ENCODE measurements at places on chromosomes 16 and 17.

DNA sequence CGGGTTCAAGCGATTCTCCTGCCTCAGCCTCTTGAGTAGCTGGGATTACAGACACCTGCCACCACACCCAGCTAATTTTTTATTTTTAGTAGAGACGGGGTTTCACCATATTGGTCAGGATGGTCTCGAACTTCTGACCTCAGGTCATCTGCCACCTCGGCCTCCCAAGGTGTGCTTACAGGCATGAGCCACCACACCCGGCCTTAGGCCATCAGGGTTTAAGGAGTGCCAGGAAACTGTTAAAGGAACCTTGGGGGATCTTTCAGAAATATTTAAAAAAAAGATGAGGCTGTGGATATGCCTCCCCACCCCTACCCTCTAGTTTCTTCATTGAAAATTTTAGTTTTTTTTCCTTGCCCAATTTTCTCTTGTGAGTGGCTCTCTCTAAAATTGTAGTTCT lies 31.4 kb upstream of the UBE2G1 start:
- no peak for DNase-seq

- DNase-seq, result no peak
Measured at GRCh38 chr17:12859520-12859919, 70.2 kb downstream of the ARHGAP44 start.

GRCh38 chr17:57107498-57108101 lies 22.6 kb downstream of the AKAP1 start:
- DNase-seq, result no peak

- DNase-seq, result no peak
Measured at GRCh38 chr16:28188085-28188916, 23.5 kb downstream of the XPO6 start.

DNA sequence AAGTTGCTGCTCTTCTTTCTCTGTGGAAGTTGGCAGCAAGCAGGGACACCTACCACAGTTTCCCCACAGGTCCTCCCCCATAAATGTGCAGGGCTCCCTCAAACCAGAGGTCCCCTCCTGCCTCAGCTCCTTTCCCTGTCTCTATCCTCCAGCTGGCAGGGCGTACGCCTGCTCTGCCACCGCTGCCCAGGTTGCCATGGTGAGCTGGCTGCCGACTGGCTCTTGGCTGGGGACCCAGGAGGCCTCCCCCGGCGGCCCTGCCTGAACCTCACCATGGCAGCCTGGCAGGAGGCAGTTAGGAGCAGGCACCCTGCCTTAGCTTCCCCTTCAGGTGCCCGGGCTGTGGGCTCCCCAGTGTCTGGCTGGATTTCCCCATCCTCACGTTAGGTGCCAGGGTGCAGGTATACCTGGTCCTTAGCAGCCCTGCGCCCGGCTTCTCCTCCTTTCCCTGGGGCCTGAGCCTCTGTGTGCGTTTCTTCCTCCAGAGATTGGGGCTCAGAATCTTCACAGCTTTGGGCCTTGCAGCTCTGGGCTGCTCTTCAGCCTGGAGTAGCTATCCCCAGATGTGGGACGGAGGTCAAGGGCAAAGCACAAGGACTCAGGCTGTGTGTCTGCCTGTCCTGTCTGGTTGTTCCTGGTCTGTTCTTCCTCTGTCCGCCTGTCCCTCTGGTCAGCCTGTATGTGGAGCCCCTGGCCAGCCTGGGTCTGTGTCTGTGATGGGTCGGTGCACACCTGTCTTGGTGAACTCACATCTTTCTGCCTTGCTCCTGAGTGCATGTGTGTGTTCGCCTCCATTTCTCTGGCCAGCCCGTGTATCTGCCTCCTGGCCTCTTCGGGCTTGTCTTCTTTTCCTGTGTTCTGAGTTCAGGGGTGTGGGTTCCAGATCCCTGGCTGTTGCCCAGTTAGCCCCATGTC lies 15.7 kb downstream of the GJD3 start:
- no peak for DNase-seq

DNA sequence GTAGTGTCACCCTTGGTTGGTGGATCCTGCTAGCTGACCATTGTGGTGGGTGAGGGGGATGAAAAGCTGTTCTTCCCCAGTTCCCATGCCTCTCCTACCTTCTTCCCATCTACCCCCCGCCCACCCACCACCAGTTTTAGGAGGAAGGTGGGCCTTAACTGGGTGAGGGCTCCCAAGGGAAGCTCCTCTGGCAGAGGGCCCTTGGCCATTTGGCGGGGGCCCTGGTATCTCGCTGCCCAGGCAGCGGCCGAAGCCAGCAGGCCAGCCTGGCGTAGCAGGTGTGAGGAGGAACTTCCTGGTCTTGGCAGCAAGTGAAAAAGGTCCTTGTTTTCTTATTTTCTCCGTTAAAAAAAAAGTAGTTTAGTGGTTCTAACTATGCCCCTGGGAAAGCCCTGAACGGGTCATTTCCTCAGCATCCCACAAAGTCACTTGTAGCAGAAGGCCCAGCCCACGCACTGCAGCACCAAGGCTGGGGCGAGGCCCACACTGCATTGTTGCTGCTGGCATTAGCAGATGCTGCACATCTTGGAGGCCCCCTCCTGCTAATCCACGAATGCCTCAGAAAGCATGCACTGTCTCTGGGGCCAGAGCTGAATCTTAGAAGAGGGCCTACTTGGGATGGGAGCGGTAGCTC lies 72.5 kb downstream of the MPRIP start:
- DNase-seq, result no peak

GRCh38 chr16:85970738-85971137 lies 71.8 kb downstream of the IRF8 start:
- no peak for DNase-seq

DNA sequence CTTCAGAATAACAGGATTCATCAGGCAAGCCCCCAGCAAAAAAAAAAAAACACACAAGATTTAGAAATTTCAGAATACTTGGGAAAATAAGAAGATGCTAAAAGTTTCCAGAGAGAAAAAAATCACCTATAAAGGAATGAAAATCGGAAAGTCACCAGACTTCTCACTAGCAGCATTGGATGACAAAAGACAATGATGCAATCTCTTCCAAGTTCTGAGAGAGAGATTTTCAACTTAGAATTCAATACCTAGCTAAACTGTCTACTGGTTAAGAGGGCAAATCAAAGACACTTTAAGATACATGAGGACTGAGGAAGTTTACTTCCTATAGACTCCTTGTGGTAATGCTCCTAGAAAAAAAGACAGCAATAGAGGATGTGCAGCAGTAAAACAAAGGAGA lies 23.9 kb upstream of the TNS4 start:
- DNase-seq, result no peak

- DNase-seq, result no peak
Measured at GRCh38 chr16:15880434-15881308, 7.7 kb downstream of the CEP20 start.

DNA sequence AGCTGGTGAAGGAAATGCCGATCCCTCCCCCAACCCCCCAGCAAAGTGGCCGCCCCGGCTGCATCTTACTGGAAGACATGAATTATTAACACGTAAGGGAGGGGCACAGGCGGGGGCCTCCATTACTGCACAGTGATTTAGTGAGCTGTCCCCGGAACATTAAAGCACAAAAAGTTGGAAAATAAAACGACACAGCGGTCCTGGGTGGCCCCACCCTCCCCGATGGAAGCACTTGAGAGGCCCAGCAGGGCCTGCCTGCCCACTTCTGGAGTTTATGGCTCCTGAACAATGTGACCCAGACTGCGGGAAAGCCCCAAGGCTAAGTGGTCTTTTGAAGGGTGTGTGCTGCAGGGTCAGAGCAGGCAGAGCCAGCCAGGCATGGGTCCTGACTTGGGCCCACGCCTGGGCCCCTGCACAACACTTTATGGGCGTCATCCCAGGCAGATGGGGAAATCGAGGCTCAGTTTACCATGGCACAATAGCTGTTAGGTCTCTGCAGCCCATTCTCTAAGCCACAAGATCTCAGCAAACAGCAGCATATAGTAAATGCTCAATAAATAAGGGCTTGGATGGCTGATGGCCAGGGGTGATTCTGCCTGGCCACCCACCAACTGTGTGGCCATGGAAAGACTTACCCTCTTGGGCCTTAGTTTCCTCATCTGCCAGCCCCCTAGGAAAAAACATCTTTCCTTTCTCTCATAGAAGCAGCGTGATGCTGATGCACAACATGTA lies 22.8 kb downstream of the CCDC102A start:
- no peak for DNase-seq

- DNase-seq, result no peak
Measured at GRCh38 chr17:30379303-30379902, 676 bp downstream of the CPD start.

- DNase-seq, result no peak
Measured at GRCh38 chr17:52294301-52294700, 135.8 kb upstream of the CA10 start.

DNA sequence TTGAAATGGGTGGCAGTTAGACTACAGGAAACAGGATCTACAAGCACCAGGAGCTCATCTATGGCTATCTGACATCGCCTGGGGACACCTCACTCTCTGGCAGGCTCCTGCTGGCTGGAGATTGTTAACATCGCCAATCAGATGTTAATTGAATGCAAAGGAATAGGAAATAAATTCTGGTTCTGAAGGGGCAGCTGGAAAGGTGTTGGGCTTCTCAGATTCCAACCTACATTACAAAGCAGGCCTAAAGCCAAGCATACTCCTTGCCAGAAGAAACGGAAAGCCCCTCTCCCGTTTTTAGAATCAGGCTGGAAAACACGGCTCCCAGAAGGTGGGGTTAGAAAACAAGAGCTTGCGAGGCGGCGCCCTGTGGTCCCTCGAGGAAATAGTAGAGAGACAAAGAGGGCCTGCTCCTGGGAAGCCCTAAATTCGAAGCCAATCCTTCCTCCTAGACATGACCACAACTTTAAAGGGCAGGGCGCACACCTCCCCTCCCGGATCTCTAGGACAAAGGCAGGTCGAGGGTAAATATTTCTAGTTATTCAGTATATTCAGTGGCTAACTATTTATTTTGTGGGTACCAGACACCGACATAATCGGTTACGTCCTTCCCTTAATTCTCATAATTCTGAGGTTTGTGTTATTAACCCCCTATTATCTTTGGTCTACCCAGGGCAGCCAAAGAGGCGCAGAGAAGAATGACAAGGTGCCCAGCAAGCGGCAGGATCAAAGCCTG lies 763 bp upstream of the TOM1L1 start:
- no peak for DNase-seq

- DNase-seq, result peak; percentile 13
Measured at GRCh38 chr16:74107795-74108610, 188.6 kb upstream of the PSMD7 start.

GRCh38 chr16:67486805-67487204 lies 3.5 kb upstream of the AGRP start:
- no peak for DNase-seq

GRCh38 chr16:24917891-24918290 lies 72.1 kb downstream of the SLC5A11 start:
- no peak for DNase-seq

- no peak for DNase-seq
Measured at GRCh38 chr17:36459601-36460000, 26.9 kb upstream of the ZNHIT3 start.

- DNase-seq, result no peak
Measured at GRCh38 chr17:66326476-66327047, 24.1 kb downstream of the PRKCA start.

GRCh38 chr16:75262104-75262799 lies 10.8 kb upstream of the BCAR1 start:
- no peak for DNase-seq

DNA sequence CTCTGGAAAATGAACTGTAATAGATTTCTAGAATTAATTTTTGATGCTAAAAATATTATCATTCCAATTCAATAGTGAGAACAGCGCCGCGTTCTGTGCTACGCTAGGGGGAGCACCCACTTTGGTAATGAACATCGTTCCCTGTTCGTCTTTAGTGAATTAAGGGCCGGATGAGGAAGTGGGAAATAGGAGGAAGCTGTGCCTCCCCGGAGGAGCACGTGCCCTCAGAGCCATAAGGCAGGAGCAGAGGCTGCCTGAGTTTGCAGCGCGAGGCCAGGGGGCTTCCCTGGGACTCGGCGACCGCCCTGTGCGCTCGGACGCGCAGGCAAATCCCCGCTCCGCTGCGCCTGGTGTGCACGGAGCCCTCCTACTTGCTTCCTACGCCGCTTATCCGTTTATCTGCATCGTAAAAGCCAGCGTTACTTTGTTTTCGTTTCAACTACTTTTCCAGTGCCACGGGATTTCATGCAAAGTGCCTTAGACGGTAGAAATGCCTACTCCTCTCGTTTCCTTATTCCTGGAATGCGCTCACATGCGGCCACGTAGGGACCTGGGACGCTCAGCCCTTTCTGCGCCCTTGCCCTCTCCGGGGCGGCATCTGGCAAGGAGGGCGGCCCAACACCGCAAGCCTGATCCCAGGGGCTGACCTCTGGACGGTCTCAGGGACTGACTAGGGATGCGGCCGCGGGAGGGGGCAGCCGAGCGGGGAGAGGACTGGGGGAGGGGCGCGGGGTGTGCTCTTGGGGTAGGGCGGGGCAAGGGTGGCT lies 76.4 kb downstream of the KCNJ12 start:
- DNase-seq, result no peak

DNA sequence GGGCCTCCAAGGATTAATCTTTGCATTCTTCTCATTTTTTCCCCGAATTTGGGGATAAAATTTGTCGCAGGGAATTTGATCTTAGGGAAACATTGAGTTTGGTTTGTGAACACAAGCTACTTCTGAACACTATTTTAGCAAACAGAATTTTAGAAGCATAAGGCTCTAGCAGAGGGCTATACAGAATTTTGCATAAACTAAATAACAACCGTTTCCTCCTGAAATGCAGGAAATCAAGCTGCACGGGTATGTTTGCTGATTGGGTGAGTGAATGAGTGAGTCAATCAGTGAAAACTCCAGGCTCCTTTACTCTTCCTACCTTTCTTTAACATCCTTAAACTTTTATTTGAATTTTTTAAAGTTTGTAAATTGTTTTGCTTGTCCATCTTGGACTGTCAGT lies 81.3 kb upstream of the GNAO1 start:
- DNase-seq, result no peak

DNA sequence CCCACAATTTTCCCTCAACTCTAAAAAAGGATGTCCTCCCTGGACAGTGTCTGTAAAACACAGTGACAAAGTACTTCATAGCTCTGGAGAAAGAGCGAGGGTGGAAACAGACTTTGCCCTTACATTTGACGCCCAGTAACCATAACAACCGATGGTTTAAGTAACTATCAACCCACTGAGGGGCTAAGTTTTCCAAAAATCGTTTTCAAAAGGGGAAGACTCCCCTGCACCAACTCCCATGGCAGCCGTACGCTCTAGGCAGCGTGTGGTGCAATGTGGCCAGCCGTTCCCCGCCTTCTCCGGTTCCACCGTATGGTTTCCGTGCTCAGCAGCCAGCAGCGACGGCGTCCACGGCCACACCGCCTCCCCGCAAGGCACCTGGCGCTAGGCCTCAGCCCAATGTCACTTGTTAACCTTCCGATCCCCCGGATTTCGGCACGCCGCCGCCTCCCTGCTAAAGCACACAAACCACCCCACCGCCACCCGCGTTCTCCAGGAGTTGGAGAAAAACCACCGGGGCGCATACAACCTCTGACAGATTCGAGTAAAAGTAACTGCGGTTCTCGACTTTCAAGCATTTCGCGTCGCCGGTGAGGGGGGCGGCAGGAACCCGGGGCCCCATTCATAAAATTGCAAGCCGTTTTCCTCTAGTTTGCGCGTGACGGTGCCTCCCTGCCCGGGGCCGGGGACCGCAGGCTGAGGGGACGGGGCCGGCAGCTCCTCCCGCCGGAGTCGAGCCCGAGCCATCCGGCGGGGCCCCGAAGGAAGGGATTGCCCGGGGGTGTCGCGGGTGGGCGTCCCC lies 661 bp downstream of the TEX2 start:
- DNase-seq, result peak; percentile 61

Measured in stimulated activated naive CD4-positive, alpha-beta T cell (primary cell).